ENCODE measurements at places on chromosomes 12 and 14.

- no peak for DNase-seq
Observed at GRCh38 chr12:27161458-27162228, 79.3 kb upstream of the C12orf71 start.

- DNase-seq = peak; percentile 17
Observed at GRCh38 chr12:42326541-42327226, 717 bp downstream of the PPHLN1 start.

DNA sequence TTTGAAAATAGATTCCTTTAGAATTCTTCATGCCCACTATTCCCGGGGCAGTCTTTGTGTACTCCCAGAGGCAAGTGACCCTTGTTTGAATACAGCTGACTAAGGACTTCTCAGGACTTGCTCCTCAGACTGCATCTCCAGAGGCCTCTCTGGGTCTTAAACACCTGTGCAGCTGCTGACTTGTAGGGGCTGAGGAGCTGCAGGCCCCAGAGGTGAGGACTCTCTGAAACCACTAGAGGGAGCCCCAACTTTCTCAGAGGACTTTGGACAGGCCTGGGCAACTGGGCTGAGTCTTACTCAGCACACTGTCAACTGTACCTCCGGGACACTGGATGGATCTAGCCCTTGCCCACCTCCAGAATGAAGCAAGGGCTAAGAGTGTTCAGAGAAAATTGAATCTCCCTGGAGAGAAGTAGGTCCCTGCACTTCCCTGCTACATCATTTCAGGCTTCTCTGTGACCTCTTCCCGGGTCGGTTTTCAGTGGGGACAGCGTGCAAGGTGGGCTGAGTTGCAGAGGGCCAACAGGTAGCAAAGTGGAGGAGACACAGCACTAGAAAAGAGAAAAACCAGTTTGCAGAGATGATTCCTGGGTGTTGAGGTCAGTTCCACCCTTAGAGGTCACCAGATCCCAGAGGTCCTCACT is 164.6 kb downstream of the TMEM117 start:
- peak; percentile 16 for DNase-seq

GRCh38 chr12:57552835-57553313 is 3.0 kb downstream of the KIF5A start:
- no peak for DNase-seq

DNA sequence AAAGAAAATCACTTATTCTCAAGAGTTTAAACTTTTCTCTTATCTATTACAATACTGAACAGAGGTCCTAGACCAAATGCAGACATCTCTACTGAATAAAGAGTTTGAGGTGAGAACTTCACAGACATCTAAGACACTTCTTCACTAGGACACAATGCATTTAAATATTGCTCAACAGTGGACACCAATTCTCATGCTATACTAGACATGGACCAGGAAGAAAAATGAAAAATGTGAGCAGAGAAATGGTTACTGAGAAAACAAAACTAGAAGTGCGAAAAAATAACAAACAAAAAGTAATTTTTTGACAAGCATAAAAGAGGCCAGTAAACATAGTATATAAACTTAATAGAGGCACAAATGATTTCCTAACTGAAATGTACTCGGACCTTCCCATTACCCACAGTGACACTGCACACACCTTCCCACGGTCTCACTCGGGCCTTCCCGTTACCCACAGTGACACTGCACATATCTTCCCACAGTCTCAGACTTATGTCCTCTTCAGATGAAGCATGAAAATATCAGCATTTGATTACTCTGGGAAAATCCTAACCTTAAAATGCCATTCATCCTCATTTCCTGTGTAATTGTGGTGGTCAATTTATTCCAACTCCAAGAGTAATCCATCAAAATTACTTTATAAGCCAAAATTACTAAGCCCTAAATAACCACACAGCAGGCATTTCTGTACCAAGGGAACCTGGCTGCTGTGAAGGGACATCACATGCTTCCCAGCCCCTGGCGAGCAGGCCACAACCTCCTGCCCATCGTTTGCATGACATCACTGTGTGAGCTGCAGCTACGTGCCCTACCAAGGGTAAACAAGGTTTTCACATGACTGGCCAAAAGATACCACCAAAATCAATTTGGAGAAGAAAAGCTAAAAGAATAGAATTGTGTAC is 6.4 kb downstream of the SLC15A4 start:
- DNase-seq = no peak

DNA sequence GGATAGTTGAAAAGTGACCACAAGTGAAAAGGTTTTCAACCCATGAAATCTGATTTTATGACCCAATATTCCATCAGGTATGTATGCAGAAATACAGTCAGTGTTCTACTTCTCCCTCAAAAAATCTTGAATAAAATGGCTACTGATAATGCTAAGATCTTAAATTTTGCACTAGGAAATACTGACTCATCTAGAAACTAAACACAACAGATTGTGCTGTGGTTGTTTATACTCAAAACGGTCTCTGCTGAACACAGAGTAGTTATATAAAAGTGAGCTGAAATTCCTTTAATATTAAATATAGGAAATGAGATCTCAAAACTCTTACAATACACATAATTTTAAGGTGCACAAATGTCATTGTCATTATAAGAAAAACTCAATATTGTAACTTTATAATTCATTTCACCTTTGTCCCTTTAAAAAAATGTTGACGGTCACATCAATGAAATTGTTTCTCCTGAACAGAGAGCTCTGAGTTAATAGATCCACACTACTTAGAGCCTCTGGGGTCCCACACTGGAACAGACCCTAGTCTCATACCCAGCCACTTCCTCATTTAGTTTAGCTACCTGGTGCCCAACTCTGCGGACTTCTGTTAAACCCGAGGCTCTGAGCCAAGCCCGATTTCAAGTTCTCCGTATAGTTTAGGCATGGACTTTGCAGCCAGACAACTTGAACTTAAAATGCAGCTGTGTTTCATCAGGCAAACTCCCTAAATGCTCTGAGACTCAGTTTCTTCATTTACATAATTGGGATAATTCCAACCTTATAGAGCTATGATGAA is 9.3 kb downstream of the COCH start:
- DNase-seq = no peak

GRCh38 chr14:32007755-32008362 is 69.2 kb upstream of the ARHGAP5 start:
- no peak for DNase-seq

- DNase-seq = peak; percentile 54
Observed at GRCh38 chr14:54627540-54628363, 60.8 kb downstream of the SAMD4A start.

DNA sequence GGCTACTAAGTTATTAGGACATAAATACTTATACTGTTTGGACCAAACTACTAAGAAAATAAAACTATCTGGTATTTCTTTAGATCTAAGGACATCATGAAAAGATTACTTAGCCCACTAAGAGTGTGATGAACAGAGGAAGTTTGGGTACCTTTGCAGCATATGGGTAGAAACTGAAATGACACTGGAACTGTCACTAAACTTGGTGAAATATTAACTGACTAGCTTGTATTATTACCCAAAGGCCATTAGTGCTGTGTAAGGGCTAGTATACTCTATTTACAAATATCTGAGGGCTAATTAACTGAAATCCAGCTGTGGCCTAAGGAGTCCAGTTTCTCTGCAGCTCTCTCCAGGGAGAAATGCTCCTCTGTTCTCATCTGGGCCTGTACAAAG is 45.5 kb downstream of the PAWR start:
- no peak for DNase-seq

GRCh38 chr12:124094733-124095132 is 121.7 kb downstream of the ZNF664 start:
- no peak for DNase-seq

- no peak for DNase-seq
Observed at GRCh38 chr12:66900616-66901015, 221.7 kb upstream of the GRIP1 start.

GRCh38 chr12:52564582-52564981 is 9.1 kb downstream of the KRT74 start:
- DNase-seq = no peak

- DNase-seq = no peak
Observed at GRCh38 chr14:57796556-57796955, 69.3 kb downstream of the SLC35F4 start.

DNA sequence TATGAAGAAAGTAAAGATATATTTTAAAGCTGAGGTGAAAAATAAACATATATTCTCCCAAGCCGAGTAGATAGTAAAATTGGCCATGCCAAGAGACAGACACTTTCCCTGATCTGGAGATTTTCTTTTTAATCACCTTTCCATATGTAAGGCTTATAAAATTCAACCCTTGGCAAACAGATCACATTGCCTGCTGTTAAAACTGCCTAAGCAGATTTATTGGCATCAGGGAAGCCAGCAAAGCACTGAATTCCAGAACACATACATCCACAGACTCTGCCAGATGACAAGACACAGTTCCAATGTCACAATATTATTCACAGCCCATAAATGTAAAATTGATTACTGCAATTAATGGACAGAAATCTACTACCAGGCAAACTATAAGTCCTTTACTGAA is 78.2 kb upstream of the GARIN2 start:
- DNase-seq = no peak

- DNase-seq = no peak
Observed at GRCh38 chr12:32125455-32126084, 18.9 kb downstream of the BICD1 start.

- peak; percentile 17 for DNase-seq
Observed at GRCh38 chr12:108734200-108734906, 3.0 kb upstream of the CORO1C start.

- no peak for DNase-seq
Observed at GRCh38 chr12:24679126-24679525, 269.8 kb downstream of the BCAT1 start.

- no peak for DNase-seq
Observed at GRCh38 chr12:122374707-122375106, 47.8 kb downstream of the CLIP1 start.

- no peak for DNase-seq
Observed at GRCh38 chr14:94960285-94961001, 190.5 kb upstream of the GSC start.

- peak; percentile 69 for DNase-seq
Observed at GRCh38 chr12:92186038-92186470, 40.4 kb upstream of the BTG1 start.

DNA sequence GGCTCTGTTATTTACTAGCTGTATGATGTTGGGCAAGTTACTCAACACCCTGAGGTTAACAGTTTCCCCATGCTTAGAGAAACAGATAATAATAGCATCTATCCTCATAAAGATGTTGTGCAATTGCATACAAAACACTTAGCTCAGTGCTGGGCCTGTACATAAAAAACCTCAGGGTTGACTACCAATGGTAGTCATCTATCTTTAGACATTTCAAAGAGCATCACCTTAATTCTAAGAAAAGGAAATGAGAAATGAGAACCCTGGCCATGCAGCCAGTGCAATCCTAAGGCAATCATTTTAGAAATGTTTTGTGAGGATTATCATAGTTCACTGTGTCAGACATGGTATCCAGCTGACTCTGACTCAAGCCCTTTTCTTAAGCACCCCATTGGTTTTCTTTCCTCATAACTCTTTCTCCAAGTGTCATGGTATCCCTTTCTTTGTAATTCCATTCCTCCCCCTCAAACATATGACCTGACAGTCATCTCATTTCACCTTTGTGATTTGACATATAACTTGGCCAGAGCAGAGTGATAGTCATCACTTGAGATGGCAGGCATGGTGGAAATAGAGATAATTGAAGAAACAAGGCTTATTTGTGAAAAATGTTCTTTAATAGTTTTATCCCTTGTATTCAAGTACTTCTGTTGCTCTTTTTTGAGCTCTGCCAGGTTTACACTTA is 29.5 kb upstream of the OSBPL8 start:
- DNase-seq = no peak

DNA sequence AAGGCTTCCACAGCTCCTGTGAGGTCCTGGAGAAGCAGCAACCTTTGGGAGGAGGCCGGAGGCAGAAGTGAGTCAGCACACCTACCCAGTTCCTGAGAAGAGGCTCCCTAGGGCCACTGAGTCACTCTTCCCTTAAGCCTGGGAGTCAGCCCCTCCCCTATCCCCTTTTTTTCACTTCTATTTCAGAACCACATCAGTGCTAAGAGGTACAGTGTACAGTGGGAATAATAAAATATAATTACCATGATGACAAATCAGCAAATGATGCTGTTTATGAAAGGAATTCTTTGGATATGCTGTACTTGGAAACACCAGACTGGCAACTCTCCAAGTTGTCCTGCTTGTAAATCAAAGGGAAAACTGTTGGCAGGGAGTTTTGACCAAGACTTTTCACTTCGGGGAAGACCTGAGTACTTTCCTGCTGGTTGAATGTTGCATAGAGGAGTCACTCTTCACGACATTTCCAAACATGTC is 7.8 kb upstream of the TBPL2 start:
- DNase-seq = no peak

- DNase-seq = no peak
Observed at GRCh38 chr14:66401449-66402095, 84.6 kb upstream of the CCDC196 start.

DNA sequence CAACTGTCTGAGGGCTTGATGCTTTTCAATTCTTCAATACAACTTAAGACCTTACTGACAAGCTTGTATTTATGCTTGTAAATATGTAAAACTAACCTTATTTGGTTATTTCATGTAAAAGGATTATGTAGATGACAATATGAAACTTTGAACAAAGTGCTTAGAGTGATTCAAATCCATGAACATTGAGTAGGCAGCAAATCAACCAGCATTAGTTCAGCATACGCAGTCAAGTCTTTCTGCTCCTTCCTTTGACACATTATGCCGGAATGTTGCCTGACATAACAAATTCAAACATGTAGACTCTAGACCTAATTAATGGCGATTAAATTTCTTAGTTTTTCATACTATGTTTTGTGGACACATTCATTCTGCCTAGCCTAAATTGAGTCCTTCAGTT is 105.2 kb downstream of the FGD4 start:
- no peak for DNase-seq

DNA sequence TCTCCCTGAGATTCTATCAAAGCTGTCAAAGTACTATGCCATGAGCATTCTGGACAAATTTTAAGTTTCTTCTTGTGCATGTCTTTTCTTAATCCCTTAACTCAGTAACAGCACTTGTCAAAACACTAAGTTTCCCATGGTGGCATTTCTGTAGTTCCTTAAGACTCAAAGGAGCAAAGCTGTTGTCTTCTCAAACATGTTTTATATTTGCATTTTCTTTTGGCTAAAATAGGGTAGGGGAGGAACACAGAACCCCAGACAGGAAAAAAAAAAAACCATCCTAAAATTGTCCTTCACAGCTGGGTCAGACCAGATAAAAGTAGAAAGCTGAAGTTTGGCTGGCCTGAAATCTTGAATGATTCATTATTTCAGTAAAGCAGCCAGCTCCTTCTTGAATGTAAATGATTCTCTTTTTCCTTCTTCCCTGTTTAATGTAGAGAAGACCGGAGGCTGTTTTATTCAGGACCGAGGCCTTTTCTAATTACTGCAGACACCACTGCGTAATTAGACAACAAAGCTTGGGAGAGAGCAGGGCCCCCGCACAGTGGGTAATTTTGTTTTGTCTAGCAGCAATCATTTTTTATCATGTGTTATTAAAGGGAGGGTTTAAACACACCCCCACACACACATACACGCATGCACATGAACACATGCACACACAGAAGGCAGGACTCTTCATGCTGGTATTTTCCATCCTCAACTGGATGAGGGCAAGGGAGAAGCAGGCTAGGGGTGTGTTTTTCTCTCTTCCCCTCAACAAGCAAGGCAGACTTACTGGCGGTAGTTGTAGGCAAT is 51.0 kb downstream of the PAH start:
- no peak for DNase-seq

- DNase-seq = peak; percentile 29
Observed at GRCh38 chr14:100341301-100342031, 18.3 kb downstream of the SLC25A47 start.
